ENCODE measurements at places on chromosomes 1 and 21.

DNA sequence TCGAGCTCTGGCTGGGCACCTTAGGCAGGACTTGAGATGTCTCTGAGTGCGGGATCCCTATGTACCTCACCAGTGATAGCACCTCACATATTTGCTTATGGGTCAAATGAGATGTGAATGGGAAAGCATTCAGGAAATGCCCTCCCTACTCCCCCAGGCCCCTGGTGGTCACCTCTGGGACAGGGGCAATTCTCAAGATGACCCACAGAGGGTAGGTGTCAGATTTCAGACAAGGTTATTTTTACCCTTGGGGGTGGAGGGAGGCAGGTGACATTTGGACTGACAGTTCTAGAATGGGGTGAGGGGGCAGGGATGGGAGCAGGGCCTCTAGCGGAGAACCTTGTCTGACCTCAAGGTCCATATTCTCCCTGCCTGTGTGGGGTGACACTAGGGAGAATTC lies 27.1 kb downstream of the ACOT11 start:
- no peak for DNase-seq

GRCh38 chr21:33270986-33271385 lies 4.8 kb downstream of the IL10RB start:
- no peak for DNase-seq

DNA sequence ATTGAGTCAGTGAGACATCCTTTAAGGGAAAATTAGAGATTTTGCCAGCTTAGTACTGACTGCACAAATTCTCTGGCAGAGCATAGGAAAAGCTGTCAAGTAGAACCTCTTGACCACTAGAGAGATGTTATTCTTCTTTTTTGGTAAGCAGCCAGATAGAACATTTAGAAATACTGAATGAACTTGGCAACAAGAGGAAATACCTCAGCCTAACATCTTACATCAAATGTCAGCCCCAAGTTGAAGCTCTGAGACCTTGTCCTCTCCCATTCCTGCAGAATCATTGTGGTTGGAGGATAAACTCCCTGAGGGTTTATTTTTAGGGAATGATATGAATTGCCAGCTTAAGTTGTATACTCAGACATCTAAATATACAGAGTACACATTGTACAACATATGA lies 53.5 kb downstream of the MIGA1 start:
- DNase-seq: peak; percentile 99

- no peak for DNase-seq
Observed at GRCh38 chr1:8174807-8175206, 143.1 kb upstream of the SLC45A1 start.

DNA sequence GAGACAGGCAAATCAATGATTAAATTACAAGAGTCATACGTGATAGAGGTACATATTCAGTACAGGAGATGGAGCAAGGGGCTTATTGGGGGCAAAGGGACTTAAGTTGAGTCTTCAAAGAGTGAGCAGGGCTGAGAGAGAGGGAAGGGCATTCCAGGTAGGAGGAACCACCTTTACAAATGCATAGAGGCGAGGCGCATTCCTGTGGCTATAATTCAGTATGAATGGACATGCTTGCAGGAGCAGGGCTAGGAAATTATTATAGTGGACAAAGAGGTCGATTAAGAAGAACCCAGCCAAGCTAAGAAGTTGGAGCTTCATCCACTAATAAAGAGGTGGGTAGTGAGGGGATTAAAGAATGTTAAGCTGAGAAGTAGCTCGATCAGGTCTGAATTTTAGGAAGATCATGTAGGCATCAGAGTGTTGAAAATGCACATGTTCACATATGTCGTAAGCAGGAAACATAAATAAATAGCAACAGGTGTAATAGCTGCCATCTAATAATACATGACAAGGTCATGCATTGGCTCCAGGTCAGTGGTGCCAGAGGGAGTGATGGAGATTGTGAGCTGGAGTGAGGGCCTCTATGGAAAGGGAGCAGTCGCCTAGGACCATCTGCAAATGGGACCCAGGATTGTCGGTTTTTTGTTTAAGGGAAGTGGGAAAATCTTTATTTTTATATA lies 12.0 kb upstream of the HNRNPU start:
- no peak for DNase-seq

GRCh38 chr21:42671778-42672593 lies 18.6 kb downstream of the PDE9A start:
- no peak for DNase-seq

GRCh38 chr1:206833801-206834200 lies 31.6 kb upstream of the IL20 start:
- DNase-seq: no peak

- DNase-seq: no peak
Observed at GRCh38 chr1:76744989-76745388, 122.3 kb upstream of the ST6GALNAC5 start.

DNA sequence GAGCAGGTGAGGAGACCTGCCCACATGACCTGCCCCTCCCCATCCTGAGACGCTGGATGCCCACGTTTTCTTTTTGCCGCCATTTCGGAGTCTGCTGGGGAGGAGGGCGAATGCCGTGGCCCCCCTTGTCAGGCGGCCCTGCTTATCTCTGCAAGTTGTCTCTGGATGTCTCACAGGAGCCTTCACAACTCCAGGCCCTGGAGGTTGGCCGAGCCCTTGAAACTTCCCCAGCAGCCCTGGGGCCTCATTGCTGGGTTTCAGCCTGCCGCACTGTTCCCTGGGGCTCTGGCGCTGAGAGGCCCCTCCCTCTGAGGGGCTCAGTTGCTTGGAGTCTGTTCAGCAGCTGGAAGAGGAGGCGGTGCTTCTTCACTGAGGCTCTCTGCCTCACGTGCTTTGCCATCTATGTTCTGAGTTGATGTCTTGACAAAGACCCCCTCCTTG lies 29.8 kb upstream of the ZBTB21 start:
- DNase-seq: peak; percentile 90

GRCh38 chr1:12387641-12388040 lies 157.8 kb downstream of the VPS13D start:
- DNase-seq: peak; percentile 15

GRCh38 chr1:160260406-160261382 lies 1.7 kb downstream of the DCAF8 start:
- peak; percentile 82 for DNase-seq

DNA sequence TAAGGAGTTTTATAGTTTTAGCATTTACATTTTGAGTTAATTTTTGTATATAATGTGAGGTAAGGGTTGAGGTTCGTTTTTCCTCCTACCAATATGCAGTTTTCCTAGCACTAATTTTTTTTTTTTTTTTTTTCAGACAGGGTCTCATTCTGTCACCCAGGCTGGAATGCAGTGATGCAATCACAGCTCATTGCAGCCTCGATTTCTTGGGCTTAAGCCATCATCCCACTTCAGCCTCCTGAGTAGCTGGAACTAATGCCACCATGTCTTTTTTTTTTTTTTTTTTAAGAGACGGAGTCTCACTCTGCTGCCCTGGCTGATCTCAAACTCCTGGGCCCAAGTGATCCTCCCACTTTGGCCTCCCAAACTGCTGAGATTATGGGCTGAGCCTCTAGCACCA lies 2.5 kb upstream of the UBASH3A start:
- peak; percentile 39 for DNase-seq

DNA sequence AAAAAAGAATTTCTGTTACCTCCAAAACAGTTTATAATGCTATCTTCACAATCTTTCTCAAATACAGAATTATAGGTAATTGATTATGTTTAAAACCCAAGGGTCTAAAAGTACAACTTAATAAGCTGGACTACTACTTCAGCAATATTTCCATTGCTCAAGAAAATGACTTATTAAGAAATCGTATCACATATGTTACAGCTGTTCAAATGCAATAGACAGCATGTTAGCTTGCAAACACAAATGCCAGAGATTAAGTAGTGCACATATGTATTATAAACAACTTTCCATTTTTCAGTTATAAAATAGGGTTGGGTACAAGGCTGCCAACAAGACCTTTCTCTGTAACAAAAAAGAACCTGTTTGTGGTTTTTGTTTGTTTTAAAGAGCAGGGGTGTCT lies 211.0 kb upstream of the DMRTA2 start:
- no peak for DNase-seq

DNA sequence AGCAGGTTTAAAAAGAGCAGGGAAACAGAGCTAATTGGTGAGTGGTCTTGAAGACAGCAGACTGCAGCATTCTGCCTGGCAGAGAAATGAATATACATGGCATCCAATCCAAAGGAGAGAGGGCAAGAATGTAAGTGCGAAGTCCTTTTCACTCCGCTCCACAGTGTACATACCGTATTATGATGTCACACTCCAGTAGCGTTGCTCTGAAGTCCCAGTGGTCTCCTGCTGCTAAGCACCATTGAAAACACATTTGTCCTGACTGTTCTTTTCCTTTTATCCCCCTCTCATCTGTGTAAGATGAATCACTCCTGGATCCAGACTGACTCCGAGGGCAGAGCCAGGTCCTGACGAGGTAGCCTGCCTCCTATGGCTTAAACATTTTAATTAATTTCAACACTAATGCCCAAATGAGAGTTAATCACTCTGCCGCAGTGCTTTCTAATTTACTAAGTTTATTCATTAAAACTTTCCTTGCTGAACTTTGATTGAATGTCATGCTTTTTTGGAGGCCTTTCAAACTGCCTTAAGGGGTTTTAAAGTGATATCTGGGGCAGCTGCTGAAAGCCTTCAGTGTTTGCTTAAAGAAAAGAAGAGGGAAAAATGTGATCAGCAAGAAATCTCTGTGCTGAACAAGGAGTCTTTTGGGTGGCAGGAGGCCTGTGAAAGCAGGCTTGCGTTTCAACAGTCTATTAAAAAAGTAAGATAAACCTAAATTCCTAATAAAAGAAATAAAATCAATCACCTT lies 227.2 kb downstream of the ATG4C start:
- peak; percentile 13 for DNase-seq

DNA sequence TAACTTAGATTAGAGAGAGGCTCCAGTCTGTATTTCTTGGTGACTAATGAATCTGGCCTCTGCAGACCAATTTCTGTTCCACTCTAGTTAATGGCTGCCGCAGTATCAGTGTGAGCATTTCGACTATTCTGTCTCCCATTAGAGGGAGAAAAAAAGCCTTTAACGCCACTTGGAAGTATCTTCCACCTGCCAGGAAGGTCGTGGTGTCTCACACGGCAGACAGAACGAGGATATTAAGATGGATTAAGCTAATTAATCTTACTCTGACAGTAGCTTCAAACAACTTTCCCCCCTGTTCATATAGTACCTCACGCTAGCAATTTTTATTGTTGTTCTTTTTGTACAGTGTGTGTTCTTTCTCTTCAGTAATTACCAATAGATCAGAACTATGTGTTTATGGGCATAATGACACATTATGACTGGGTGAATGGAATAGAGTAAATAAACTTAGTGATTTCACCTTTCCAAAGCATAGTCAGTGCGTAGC lies 153.8 kb downstream of the ADGRL2 start:
- no peak for DNase-seq

- no peak for DNase-seq
Observed at GRCh38 chr1:232980355-232980978, 30.1 kb downstream of the NTPCR start.

GRCh38 chr1:51203121-51203873 lies 32.8 kb upstream of the RNF11 start:
- no peak for DNase-seq

- no peak for DNase-seq
Observed at GRCh38 chr1:17235135-17235885, 13.6 kb upstream of the PADI3 start.

DNA sequence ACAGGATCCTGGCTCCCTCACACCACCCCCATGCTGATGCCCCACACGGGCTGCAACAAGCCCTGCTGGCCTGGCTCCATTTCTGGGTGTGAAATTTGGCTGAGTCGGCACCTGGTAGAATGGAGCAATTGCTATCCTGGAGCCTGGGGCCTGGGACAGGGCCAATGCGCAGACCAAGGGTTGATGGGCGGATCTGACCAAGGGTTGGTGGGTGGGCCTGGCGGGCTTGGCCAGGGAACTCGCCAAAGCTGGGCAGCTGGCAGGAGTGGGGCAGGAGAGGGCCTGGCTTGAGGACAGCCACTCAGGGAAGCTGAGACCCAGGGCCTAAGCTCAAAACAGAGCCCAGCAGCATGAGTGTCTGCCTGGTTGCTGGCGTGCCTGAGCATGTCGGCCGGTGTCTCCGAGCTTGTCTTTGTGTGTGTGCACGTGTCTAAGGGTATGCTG lies 70.9 kb upstream of the POU3F1 start:
- DNase-seq: no peak

GRCh38 chr1:46621930-46622329 lies 5.3 kb upstream of the MOB3C start:
- no peak for DNase-seq

DNA sequence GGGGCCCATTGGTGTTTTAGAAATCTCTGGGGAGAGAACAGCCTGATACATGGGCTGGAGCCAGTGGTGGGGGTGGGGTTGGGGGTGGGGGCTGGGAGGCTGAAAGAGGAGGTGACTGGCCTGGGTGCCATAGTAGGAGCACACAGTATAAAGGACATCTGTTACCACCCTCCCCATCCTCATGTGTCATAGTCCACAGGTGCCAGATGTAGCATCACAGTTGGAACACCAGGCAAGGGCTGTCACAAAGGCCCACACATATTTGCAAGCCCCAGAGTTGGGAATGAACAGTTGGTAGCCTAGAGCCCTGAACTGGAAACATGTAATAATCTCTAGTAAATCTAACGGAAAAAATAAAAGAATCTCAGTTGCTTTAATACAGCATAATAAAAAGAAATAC lies 55.1 kb upstream of the CR2 start:
- DNase-seq: no peak

GRCh38 chr21:18373606-18374005 lies 30.0 kb downstream of the TMPRSS15 start:
- DNase-seq: peak; percentile 49

DNA sequence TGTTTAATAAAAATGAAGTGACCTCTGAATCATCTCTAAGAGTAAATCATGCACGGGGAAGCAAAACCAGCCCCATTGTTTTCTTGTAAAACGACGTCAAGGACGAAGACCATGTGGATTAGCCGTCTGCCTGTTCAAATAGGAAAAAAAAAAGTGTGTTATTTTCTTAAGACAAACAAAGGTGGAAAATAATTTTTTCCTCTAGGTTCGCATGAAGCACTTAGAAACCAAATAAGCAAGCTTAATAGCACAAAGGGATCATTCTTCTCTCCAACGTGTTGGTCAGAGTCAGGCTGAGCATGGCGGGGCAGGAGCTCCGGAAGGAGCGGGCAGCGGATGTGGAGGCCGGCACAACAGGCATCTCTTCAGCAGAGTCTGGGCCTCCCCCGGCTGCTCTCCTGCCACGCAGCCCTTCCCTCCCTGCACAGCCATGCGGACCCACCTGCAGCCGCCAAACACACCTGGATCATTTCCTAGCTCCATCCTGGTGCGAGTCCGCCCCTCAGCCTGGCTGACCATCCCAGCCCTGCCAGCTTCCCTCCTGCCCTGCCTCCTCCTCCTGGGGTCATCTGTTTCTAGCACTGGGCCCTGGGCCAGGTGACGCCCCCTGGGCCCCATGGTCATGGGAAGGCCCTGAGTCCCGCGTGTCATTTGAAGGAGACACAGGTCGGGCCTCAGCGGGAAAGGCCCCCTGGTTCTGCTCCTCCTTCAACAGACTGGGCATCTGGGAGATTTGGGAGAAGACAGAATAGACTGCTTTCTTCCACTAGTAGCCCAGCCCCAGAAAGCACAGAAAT lies 40.2 kb downstream of the MX1 start:
- no peak for DNase-seq

DNA sequence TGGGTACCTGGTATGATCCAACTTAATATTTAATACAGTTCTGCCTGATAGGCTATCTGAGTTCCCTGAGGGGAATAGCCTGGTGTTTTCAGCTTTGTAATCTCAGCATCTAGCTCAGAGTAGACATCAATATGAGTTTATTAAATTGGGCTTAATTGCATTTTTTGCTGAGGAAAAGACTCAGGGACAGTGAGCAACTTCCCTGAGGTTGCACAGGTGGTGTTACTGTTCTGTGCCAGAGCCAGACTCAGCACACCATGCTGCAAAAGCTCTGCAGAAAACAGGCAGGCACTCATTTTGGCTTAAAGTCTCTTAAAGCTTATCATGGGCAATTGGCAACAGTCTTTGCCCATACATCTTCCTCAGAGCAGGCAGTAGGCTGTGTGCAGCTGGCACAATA lies 90.5 kb upstream of the JUN start:
- DNase-seq: no peak

All from fibroblast of skin of back (primary cell).